ENCODE measurements at places on chromosomes 5 and 9.

GRCh38 chr5:65481171-65481581, 544 bp downstream of the ADAMTS6 start:
- no peak for DNase-seq

- no peak for DNase-seq
These were observed 746.5 kb upstream of the ZNF608 start for GRCh38 chr5:125492977-125493376.

- no peak for DNase-seq
These were observed 241.6 kb downstream of the KIAA0825 start for GRCh38 chr5:94376672-94377345.

DNA sequence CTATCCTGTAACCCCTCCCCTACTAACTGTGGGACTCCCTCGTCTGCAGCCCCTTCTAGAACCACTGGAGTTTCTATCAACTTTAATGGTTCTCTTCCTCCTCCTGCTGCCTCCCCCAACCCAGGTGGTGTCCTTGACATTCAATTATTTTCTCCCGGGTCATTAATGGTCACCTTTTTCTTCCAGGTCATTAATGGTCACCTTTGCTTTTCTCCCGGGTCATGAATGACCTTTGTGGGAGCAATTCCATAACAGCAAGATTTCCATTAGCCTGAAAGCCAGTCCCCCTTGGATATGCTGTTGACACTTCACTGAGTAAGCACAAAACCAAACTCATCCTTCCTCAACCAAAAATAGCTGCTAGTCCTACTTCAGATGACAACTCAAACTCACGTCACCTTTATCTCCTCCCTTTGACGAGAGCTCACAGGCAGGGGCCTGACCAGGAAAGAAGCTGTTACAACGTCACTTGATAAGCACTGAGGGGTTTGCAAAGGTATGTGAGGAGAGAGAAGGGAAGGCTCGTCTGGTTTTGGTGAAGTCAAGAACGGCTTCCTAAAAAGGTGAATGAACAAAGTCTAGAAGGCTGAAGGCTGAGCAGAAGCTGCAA, 10.9 kb downstream of the CCDC127 start:
- DNase-seq, result no peak

- DNase-seq, result no peak
These were observed 50.6 kb upstream of the KLF4 start for GRCh38 chr9:107540164-107540561.

- DNase-seq, result no peak
These were observed 805.4 kb upstream of the CDH6 start for GRCh38 chr5:30387974-30388632.

DNA sequence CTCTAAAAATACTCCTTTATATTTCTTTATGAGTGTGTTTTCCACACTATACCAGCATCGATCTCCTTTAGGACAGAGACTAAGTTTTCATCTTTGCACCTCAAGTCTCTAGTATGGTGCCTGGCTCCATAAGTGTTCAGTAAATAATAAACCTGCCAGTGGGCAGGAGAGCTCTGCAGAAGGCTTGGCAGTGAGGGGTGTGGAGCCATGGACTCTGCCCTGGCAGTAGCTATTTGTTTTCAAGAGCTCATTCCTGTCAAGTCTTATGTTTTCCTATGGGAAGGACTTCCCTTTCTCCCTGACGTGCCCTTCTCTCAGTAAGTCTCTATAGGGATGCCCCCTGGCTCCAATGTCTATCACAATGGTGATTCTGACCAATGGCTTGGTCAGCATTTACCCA, 252.2 kb downstream of the PIK3R1 start:
- DNase-seq, result no peak

DNA sequence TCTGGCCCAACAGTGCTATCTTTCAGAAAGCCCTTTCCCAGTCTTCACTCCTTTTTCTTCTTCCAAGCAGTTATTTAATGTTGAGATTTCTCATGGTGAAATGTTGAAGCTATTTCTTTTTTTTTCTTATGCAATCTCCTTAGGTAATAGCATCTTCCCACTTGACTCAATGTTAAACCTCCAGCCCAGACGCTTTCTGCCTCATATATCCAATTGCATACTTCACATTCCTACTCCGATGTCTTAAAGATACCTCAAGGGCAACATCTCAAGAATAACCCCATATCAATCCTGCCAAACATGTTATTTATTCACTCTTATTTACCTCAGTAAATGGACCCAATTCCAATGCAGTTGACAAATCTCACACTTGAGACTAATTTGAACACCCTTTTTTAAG, 187.3 kb downstream of the CDH12 start:
- no peak for DNase-seq

DNA sequence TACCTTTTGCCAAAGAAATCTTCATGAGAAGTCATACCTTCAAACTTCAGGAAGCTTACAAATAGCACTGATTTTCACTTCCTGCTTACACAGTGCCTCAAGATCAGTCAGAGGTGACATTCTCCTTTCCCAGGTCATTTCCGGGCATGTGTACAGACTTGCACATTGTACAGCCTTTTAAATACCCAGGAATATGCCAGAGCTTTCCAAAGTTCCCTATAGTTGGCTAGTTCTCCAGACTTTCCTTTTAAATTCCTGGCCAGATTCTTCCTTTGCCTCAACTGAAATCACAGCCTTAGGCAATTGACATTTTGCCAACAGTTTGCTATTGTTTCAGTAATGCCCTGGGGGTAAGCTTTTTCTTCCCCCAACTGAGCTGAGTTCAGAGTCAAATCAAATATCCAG, 47.2 kb downstream of the RFX3 start:
- DNase-seq, result no peak

GRCh38 chr5:89081360-89081759, 198.4 kb upstream of the MEF2C start:
- DNase-seq, result no peak

DNA sequence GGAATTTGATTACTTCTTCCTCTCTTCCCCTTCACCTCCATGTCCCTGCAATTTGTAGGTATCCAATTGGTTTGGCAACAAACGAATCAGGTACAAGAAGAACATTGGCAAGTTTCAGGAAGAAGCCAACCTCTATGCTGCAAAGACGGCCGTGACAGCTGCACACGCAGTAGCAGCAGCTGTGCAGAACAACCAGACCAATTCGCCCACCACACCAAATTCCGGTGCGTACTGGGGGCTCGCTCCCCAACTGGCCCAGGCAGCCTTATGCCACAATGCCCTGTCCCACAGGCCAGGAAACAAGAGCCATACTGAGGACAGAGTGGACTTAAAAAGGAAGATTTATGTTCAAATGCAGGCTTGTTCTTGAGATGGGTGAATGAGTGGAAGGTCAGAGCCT, 213.5 kb downstream of the PBX3 start:
- no peak for DNase-seq

- no peak for DNase-seq
These were observed 32.5 kb upstream of the ABLIM3 start for GRCh38 chr5:149108651-149109280.

GRCh38 chr9:95508968-95509850, 7.6 kb downstream of the PTCH1 start:
- DNase-seq, result peak; percentile 39

- DNase-seq, result no peak
These were observed 70.4 kb upstream of the DAP start for GRCh38 chr5:10831419-10831818.

GRCh38 chr5:1004461-1005248, 3.9 kb upstream of the NKD2 start:
- peak; percentile 32 for DNase-seq

- DNase-seq, result no peak
These were observed 11.5 kb upstream of the ANKRD55 start for GRCh38 chr5:56244627-56245026.

GRCh38 chr5:135371622-135372232, 27.3 kb downstream of the MACROH2A1 start:
- no peak for DNase-seq

DNA sequence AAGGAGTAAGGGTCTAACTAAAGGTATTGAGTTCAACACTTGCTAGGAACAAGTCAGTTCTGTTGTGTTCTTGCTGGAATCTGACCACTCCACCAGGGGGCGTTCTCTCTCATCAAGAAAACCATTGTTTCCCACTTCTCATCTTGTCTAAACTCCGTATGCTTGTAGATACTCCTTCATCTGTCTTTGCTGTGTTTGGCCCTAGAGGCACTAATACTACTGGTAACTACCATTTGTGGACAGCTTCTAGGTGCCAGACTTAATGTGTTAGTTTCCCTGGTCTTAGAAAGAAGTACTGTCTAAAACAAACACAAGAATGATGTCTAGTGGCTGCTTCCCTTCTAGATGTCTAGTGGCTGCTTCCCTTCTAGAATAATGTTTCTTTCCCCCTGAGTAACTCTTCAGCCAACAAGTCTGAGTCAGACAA, 18.7 kb upstream of the PTPDC1 start:
- peak; percentile 70 for DNase-seq

GRCh38 chr5:118211606-118212005, 776.7 kb downstream of the DTWD2 start:
- no peak for DNase-seq

- DNase-seq, result no peak
These were observed 50.3 kb downstream of the RFX3 start for GRCh38 chr9:3475300-3476020.

All from stimulated activated CD4-positive, alpha-beta T cell treated with anti-CD3 and anti-CD28 coated beads, Interleukin-2, amount 100 ng/mL, for 48 hours (primary cell).